Sciatic nerve (tissue), 2 donors: ENCODE measurements at places on chromosomes 2 and 18.

- DNase-seq: no peak
Observed at GRCh38 chr18:7576685-7577084, 9.6 kb downstream of the PTPRM start.

- no peak for DNase-seq
Observed at GRCh38 chr2:180238729-180239128, 231.6 kb upstream of the CWC22 start.

GRCh38 chr18:824179-824578 is 12.1 kb upstream of the YES1 start:
- DNase-seq: no peak

- no peak for DNase-seq
Observed at GRCh38 chr2:152223977-152224376, 48.4 kb upstream of the STAM2 start.

- DNase-seq: no peak
Observed at GRCh38 chr2:64165706-64166105, 21.5 kb upstream of the PELI1 start.

- DNase-seq: no peak
Observed at GRCh38 chr2:221426929-221427328, 145.2 kb downstream of the EPHA4 start.

- DNase-seq: no peak
Observed at GRCh38 chr2:30569946-30570345, 122.9 kb downstream of the LCLAT1 start.

DNA sequence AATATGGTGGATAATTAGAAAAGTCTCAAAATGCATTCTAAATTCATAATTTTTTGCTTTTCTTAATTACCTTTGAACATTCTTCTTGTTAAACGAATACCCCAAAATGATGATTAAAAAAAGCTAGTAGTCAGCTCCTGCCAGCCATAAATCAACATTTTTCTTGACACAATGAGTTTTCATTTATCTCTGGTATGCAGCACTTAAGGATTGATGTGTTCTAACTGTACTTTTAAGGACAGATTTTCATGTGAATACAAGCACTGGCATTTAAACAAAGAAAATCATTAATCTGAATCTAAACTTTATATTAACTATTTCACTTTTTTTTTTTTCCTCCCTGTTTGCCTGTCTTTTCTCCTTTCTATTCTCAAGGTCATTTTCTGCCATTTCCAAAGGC is 976.8 kb downstream of the TMEM182 start:
- no peak for DNase-seq

DNA sequence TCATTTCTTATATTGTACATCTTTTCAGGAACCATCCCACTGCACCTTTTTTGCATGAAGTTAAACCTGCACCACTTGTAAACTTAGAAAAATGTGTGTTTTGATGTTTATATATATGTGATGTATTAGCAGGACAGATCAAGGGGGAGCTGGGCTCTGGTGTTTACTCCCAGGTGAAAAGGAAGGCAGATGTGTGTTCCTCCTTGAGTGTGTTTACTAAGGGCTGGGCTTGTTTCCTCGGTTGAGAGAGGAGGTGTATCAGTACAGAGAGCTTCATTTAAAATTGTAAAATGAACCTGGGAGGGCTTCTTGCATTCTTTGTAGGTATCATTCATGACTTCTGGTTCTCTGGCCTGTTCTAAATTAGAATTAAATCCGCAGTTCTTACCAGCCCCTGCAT is 14.8 kb downstream of the LPIN1 start:
- DNase-seq: no peak

- DNase-seq: no peak
Observed at GRCh38 chr2:120293096-120294007, 40.7 kb downstream of the RALB start.

- no peak for DNase-seq
Observed at GRCh38 chr2:208300847-208301618, 35.0 kb downstream of the PIKFYVE start.

DNA sequence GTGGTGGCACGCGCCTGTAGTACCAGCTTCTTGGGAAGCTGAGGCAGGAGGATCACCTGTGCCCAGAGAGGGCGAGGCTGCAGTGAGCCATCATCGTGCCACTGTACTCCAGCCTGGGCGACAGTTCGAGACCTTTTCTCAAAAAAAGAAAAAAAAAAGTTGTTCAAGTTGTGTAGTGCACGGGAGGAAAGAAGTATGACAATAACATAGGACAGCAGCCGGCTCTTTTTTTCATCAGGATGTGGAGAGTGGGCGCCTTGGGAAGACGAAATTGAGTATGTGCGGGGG is 36.5 kb downstream of the PCBP1 start:
- DNase-seq: no peak

GRCh38 chr2:3485166-3485565 is 34.2 kb downstream of the ADI1 start:
- DNase-seq: peak; percentile 38

DNA sequence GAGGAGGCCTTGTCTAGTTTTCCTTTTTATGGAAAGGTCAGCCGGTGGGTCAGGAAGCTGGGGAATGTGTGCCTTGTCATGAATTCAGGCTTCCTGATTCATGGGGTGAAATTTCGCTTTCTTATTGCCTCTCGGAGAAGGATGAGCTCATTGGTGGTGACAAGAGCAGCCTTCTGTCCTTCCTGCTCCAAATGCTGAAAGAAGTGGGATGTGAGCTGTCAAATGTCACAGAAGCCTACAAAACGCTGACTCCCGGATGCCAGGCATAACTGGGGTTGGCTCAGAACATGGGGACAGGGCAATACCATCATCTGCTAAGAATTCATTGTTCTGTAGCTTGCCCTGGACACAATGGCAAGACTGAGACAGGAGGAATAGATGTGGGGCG is 55.8 kb upstream of the FAM136A start:
- no peak for DNase-seq

GRCh38 chr2:77190721-77191346 is 331.3 kb downstream of the LRRTM4 start:
- no peak for DNase-seq

- DNase-seq: no peak
Observed at GRCh38 chr2:220134756-220135534, 507.5 kb downstream of the SLC4A3 start.

- no peak for DNase-seq
Observed at GRCh38 chr2:50597206-50597605, 434.7 kb downstream of the NRXN1 start.

DNA sequence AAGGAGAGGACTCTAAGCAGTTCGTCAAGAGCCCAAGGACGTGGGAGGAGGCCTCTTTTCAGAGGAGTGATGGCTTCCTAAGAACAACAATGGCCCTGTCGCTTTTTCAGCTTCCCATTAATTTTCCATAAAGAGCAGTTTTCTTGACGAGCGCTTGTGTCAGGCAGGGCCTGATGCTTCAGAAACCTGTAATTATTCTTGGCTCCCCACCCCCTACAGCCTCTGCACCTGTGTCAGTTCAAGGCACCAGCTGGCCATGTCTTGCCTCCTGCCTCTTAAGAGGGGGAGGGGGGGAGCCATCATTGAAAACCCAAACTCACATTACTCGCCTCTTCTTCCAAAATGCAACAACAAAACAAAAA is 32.3 kb downstream of the KLF7 start:
- no peak for DNase-seq

DNA sequence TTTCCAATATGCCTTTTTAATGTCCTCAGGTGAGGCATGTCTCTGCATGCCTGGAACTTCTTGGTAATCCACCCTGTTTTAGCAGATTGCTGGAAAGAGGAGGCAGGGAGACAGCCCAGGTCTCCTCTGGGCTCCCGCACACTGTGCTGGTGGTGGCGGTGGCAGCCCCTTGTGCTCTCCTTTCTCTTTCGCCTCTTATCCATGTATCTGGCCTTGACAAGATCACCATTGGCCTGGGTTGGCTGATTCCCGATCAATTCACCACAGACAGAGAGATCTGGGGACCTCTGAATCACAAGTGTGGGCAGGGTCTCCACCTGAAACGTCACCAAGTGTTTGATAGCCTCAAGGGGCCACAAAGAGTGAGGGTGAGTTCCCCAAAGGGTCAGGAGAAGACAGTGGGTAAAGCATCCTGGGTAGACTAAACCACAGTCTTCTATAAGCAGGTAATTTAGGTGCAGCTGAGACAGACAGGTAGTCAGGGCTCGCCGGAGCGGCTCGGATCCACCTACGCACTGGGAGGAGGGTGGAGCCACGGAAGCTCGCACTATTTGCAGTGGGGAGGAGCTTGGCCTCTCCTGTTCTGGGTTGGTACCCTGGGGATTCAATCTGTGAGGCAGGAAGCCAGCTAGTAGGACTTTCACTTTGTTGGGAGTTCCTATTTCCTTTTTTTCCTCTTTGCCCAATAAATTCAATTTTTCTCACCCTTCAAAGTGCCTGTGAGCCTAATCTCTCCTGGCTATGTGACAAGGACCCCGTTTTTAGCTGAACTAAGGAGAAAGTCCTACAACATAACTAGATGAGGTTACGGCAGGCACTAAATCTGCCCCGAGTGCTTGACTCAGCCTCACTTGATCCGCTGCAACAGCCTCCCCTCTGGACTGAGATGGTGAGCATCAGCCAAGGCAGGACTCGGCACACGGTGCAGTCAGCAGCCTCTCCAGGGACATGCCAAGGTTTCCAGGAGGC is 57.6 kb downstream of the SLC4A3 start:
- DNase-seq: peak; percentile 82

- no peak for DNase-seq
Observed at GRCh38 chr18:29596959-29597358, 1420.0 kb upstream of the CDH2 start.

GRCh38 chr2:106582148-106583143 is 95.3 kb downstream of the CD8B2 start:
- DNase-seq: peak; percentile 85

DNA sequence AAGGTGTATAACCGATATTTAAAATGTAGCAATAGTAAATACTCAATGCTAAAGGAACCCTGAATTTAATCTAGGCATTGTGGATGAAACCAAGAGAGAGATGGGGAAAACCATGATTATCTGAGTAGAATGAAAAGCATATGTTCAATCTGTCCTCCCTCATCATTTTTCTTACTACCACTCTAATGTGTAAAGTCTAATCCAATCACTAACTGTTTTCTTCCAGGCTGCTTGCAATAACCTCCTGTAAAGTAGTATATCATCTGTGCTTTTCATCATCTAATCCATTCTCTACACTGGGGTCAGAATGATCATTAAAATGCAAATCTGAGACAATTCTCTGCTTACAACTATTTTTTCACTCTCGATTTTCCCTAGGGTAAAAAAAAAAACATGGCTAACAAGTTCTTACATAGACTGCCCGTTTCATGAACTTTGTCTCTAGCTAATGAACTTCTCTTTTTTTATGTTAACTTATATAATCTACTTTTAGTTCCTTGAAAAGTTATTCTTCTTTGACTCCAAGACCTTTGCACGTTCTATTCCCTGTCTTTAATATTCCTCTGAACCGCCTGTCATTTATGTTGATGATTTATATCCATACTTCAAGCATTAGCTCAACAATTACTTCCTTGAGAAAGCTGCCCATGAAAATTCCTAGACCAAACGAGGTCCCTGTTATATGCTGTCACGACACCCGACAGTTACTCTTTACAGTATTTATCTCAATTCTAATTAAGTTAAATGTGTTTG is 94.7 kb upstream of the SLC8A1 start:
- DNase-seq: no peak
